ENCODE measurements at places on chromosomes 6 and 20.

GRCh38 chr20:52405417-52405816 is 213.8 kb upstream of the ZFP64 start:
- peak; percentile 29 for DNase-seq

DNA sequence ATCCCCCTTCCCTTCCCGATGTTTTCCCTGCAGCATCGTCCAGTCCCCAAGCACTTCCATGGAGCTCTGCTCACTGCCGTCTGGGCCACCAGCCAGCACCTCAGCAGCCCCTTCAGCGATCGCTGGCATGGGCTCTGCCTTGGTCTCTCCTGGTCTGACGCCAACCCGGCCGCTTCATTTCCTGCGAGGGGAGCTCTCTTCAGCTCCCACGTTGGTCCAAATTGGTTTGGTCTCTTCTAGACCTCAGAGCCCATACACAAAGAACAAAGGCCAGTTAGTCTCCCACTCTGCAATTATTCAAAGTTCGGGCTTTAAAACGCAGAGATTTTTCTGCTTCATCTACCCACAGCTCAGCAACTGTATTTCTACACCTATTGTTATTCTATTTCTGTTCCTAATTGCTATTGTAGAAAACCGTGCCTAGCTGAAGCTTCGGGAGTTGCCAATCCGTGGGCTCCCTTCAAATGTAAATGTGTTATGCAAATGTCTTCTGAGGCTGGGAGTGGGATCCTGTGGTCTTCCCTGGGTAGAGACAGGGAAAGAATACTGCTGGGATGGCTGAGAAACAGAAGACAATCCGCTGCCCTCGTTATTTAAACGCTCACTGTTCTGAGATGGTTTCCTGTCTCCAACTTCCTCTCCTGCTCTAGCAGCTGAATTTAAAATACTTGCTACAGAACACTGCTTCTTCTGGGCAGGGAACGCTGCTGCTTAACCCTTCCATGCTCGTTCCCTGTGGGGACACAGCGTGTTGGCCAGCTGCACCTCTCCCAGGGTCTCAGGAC is 154.2 kb upstream of the QKI start:
- no peak for DNase-seq

- DNase-seq: no peak
Observed at GRCh38 chr20:24979036-24979960, 13.3 kb downstream of the APMAP start.

- no peak for DNase-seq
Observed at GRCh38 chr20:21280522-21281016, 22.6 kb upstream of the XRN2 start.

GRCh38 chr20:59726281-59726595 is 121.9 kb downstream of the PHACTR3 start:
- DNase-seq: no peak

GRCh38 chr6:117272891-117273290 is 7.5 kb downstream of the VGLL2 start:
- DNase-seq: no peak

DNA sequence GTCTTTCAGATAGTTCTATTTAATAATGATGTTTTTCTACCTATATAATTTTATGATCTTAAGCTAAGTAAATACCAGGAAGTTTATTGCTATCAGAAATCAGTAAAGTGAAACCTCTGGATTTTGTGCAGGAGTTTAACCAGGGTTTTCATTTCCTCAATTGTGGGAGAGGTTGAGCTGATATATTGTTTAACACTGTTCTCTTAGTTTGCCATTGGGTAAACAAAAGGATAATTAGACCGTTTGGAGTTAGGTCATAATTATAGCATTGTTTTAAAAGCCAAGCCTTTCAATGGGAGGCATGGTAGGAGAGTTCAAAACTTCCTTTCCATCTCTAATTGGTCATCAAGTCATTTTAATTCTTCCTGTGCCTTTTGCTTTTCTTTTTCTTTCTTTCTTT is 58.7 kb downstream of the STXBP5 start:
- DNase-seq: no peak

DNA sequence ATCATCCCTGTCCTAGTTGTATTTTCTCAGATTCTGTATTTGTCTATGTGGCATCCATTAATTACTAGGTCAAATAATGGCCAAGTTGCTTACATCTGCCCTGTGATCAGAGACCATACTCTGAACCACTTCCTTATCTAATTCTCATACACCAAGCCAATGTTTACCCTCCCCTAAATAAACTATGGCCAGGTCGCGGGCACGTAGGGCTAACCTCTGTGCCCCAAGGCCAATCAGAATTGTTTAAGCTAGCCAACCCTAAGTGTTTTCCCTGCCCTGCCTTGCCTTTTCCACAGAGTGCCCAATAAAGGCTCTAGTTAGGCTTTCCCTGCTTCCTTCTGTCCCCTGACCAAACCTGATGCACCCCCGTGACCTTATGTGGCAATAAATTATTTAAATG is 2.8 kb upstream of the CALHM4 start:
- DNase-seq: no peak

Data from activated CD4-positive, alpha-beta T cell treated with anti-CD3 and anti-CD28 coated beads, Interleukin-2, Interleukin-6, amounts not matched to agents 100 ng/mL and 50 ng/mL, durations not matched to agents 16 hours and 8 hours (primary cell).